ENCODE measurements at places on chromosomes 11 and 22.

DNA sequence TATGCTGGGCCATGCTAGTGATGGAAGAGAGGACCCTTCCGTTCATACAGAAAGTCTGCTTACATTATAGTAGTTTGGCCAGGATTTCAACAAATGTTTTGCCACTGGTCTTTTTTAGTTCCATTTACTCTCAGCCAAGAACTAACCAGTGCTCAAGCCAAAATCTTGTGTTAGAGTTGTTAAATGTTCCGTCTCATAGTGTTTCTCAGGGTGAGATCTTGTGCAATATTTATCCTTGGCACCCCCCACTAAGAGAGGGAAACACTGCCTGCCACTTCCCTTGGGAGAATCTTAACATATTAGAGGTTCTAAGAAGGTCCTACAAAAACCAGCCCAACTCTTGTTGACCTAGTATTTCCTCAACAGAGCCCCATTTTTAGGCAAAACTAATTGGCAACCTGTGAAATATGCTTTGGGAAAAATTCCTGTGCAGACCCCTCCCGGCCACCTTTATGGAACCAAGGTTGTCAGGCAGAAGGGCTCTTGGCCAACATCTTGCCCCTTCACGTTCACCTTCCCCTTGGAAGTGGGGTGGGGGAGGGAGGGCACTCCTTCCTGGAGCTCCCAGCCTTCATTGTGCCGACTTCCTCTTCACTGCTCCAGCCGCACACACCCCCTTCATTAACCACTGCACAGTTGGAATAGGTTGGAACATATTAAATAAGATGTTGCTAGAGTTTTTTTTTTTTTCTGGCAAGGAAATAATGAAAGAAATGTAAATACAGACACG is 173.2 kb upstream of the SORL1-AS1 start:
- DNase-seq = no peak

DNA sequence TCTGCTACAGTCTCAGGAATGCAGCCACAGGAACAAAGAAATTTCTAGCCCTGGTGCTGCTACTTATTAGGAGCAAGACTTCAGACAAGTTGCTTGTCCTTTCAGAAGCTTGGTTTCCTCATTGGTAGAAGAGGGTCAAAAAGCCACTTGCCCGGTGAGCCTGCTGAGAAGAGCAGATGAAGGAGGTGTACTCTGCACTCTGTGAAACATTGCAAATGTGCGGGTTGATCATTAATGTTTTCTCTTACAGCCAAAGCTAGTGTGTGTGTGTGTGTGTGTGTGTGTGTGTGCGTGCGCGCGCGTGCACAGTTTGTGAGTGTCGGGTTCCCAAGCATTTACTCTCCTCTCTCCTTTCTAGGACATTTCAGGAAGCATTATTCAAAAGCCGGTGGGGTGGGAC is 86.3 kb upstream of the NNMT start:
- no peak for DNase-seq

- DNase-seq = no peak
These were observed 148.2 kb downstream of the MAML2 start for GRCh38 chr11:96194581-96195374.

DNA sequence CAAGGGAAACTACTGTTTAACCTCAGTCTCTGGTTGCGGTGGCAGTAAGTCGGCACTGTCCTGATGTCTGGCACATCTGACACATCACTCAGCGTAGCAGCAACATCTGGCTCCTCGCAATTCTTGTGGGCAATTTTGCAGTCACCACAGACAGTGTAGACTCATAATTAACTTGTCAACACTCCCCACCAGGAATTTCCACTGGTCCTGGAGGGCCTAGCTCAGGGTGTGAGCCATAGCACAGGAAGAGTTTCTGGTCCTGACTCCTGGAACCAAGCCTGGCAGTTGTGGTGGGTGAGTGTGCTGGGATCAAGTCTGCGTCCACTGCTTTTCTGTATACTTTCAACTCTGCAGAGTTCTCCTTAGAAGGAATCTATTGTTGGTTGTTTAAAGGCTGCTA is 209.7 kb downstream of the SNX19 start:
- no peak for DNase-seq

DNA sequence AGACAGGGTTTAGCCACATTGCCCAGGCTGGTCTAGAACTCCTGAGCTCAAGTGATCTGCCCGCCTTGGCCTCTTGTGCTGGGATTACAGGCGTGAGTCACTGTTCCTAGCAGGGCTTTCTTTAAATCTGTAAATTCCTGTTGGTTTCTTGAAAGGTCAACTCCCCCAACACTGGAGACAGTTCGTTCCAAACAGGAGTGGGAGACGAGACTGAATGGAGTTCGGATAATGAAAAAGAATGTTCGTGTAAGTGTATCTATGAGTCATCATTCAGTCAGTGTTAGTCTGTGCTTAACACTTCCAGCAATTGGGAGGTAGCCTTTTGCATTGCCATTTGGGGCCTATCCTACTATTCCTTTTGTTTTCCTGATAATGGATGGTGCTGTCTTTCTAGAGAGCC is 10.0 kb upstream of the BACE1-AS start:
- DNase-seq = peak; percentile 45

DNA sequence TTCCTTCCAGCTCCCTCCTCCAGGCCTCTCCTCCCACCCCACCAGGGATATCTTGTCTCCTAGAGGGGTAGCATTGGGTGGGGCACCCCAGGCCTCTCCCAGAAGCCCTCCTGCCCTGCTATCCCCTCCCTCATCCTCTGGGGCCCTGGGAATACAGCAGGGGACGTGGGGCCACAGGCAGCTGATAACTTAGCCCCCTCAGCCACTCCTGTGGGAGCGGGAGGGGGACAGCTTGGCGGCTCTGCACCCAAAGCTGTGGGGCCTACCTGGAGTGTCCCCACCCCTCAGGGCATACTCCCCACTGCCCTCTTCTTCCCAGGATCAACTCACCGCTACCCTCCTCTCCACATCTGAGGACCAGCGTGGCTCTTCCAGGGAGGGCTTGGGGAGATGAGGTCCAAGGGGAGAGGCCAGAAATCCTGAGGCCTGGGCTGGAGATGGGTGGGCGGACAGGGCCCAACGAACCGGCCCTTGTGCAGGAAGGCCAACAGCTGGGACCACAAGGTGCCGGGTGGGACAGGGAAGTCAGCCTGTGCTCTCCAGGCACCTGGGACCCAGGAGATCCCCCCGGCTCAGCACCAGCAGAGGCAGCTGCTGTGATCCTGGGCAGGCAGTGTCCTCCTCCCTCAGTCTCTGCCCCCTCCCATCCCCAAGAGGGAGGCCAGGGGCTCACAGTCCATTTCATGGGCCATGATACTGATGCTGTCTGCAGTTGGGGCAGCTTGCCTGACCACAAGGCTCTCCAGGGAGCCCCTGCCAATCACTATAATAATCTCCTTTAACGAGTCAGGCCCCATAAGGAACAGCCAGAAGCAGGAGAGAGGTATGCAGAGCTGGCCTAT is 23.2 kb downstream of the NEAT1 start:
- DNase-seq = no peak

GRCh38 chr11:77353131-77353530 is 51.6 kb upstream of the GDPD4 start:
- DNase-seq = no peak

DNA sequence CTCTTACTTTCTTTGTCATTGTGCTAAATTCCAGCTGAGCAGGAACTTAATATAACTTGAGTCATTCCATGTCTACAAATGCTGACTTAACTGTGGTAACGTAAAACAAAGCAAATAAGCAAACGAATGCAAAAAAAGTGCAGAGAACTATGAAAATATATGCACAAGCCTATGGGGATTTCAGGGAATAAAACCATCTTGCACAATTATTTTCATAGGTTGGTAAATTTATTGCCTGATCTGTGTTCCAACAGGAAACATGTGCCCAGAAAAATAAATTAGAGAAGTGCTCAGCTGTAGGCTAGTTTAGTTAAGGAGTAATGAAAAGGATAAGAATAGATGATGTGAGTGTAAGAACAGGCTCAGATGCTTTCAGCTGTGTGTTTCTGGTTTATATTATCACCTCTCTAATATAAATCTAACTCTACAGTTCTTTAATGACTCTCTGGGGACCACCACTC is 1169.3 kb downstream of the LRRC4C start:
- no peak for DNase-seq

GRCh38 chr11:65833297-65834030 is at the start of gene SNX32:
Gene SNX32, plus strand, starts transcription at chr11:65833963. Its CDS starts 103 bp downstream, at chr11:65834066.
- no peak for DNase-seq

- DNase-seq = no peak
These were observed 12.8 kb upstream of the SMIM38 start for GRCh38 chr11:69142895-69143294.

DNA sequence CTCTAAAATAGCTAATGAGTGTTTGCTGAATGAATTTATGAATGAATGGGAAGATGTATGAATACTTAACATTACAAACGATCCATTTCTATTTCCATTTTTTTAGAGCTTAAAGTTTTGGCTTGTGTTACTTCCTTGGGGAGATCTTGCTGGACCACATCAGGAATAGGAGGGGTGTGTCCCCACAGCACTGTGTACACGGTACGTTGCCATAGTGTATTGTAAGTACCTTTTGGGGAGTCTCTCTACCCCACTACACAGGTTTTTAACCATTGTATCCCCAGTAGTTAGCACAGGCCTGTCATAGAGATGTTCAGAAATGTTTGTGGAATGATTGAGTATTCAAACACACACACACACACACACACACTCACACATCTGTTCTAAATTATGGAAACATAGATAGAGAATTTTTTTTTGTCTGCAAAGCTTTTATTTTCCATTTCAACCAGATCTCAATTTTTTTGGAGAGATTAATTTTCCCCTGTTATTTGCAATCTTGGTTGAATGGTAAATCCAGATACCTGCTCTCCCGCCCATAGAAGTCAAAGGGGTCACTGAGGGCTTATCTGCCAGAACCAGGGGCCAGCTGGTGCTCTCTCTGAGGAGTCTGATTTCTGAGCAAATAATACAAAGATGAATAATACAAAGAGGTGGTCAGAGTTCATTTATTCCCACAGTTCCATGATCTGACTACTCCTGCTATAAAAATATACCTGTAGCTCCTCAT is 471.0 kb downstream of the INSC start:
- DNase-seq = no peak

DNA sequence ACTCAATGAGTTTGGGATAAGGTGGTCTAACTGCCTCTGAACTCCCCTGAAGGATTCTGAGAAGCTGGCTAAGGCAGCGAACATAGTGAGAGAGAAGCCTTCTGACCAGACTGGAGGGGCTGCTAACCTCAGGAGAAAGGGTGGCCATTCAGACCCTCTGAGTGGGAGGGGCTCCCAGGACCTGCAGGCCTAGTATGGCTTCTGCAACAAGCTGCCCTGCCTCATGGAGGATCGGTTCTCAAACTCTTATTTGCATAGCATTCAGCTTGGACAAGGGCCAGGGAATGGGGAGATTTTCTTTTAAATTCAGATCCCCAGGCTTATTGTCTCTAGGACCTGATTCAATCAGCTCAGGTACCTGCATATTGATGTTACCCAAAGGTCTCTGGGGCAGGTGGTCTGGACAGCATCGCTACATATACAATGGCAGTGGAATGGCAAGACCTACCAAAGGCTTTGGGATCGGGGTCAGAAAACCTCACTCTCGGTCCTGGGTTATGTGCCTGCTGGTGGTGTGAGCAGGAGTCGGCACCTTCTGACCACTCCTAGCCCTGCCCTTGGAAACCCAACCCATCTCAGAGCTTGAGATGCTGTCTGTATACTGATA is 599.1 kb downstream of the BRD1 start:
- DNase-seq = no peak

GRCh38 chr11:112911124-112911523 is 50.1 kb upstream of the NCAM1 start:
- DNase-seq = no peak

- DNase-seq = no peak
These were observed at the start of gene HBD for GRCh38 chr11:5234381-5234834. Gene HBD, minus strand, starts transcription at chr11:5234483. Its CDS starts 50 bp downstream, at chr11:5234433.

- no peak for DNase-seq
These were observed 55.9 kb downstream of the PPP6R2 start for GRCh38 chr22:50398831-50399648.

GRCh38 chr11:102112509-102112821 is 2.2 kb downstream of the YAP1 start:
- no peak for DNase-seq

DNA sequence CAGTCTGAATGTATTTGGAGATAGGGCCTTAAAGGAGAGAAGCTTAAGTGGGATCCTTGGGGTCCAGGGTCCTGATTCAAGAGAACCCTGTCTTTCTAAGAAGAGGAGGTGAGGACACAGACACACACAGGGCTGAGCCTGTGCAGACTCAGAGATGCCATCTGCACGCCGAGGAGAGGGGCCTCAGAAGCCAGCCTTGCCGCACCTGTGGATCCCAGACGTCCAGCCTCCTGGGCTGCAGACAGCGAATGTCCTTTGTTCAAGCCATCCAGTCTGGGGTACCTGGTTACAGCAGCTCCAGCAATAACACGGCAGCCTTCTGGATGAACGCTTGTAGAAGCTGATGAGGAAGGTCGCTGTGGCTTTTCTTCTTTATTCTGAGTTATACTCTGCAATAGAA is 1086.1 kb downstream of the BRD1 start:
- no peak for DNase-seq

GRCh38 chr11:114914231-114915005 is 236.1 kb downstream of the NXPE2 start:
- DNase-seq = no peak

All from H54 (cell line).